ENCODE measurements at places on chromosomes 4 and X.

- DNase-seq, result no peak
These were observed 393.0 kb downstream of the PPP1R2C start for GRCh38 chrX:42384956-42385355.

- DNase-seq, result no peak
These were observed 39.2 kb upstream of the UGT2B7 start for GRCh38 chr4:69056921-69057550.

DNA sequence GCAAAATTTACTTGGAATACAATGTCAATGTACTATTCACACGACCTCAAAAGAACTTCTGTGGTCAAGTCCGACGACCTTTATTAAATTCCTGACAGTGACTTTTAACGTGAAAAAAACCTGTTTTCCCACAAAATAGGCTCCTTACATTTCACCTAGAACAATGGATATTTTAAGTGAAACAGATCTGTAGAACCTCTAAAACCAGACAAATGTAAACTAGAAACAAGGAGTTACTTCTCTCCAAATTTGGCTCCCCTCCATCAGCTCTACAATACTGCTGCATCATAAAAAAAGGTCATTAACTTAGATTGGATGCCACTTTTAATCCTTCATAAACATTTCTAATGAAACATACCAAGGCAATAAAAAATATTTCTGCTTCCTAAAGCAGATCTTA lies 1.2 kb downstream of the NEK1 start:
- no peak for DNase-seq

DNA sequence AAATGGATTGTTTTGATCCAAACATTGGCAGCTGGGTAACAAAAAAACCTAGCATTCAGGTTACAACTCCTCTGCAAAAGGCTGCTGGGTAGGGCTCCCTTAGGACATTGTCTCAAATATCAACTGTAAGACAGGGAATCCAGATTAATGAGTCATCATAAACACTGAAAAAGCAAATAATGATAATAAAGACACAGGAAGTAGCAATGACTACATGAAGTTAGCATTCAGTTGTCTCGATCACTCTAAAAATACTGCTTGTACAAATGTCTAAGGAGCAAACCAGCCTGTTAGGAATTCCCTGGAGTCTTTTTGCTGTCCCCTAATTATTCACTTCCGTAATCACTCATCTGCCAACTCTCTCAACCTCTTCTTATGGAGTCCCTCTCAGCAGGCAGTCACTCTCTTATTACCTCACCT lies 259.2 kb downstream of the GPC3 start:
- no peak for DNase-seq

GRCh38 chr4:58962424-58962823 lies 1852.2 kb upstream of the IGFBP7 start:
- no peak for DNase-seq

DNA sequence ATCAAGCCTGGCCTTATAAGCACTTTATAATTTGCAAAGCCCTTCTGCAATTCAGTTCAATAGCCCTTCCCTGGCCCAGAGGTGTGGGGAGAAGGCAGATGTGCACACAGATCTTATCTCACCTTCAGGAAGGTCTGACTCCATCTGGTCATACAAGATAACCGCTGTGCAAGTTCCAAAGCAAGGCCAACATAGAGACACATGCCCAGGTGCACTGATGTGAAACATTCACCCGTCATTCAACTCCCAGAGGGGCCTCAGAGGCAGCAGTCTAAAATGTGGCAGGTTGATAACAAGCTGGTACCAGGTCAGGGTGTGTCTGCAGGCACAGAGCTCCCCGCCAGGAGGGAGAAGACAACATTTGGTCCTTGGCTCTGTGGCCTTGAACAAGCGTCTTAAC lies 10.9 kb upstream of the WFS1 start:
- no peak for DNase-seq

DNA sequence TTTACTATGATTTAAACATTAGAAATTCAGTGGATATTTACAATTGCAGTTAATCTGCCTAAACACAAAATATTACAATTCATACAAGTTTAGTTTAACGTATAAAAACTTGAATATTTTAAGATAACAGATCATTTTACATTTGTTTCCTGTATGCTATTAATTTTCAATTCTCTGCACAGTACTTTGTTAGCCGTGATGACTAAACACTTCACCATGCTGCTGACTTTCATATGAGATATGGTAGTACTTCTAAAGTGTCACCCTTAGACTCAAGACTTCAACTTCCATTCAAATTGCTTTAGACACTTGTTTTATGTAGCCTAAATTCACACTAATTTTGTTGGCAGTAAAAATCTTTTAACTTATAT lies 1646.4 kb upstream of the ADGRL3 start:
- no peak for DNase-seq

DNA sequence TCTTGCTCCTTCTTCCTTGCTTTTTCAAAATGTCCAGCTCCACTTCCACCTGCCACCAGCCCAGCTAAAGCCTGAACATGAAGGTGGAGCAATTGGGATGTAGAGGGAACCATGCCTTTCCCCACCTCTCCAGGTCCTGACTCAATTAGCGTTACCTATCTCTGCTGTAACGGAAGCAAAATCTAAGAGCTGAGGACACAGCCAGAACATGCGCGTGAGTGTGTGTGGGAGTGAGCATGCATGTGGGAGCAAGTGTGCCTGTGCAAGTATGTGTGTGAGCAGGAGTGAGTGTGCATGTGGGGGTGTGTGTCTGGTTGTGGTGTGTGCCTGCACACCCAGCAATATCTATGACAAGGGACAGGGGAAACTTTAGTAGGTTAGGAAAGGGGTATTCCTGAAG lies 364.5 kb downstream of the MID1IP1 start:
- no peak for DNase-seq

DNA sequence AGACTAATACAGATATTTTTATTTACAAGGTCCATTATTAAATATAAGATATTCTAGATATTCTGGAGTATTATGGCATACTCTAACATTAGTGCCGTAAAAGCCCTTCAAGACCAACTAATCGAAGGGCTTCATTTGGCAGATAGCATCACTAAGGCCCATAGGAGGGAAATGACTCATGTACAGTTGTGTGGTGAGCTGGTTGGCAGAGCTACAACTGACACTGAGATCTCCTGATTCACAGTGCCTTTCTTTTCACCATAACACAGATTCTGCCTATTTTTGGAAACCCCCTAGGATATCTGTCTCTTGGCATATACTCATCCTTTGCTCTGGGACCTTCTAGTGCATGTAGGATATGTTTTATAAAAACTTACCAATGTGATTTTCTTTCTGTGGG lies 201.7 kb upstream of the AFF2 start:
- no peak for DNase-seq

DNA sequence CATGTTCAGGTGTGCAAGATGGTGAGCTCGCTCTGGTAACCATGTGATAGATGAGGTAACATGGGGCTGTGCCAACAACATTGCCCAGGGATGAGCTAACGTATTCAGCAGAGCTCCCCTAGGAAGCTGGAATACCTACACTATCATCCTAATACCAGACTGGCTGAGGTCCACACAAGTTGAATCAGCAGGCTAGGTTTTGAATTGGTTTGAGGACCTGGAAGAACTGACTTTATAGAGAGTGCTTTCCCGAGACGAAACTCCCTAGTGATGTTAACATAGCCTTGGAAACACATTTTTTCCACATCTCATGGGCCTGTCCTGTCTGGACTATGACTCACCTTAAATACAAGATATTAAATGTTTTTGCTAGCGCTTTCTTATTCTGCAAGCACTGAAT lies 56.7 kb downstream of the IGFBP7 start:
- no peak for DNase-seq

- DNase-seq, result no peak
These were observed 5.2 kb downstream of the DDX3X start for GRCh38 chrX:41339148-41339547.

DNA sequence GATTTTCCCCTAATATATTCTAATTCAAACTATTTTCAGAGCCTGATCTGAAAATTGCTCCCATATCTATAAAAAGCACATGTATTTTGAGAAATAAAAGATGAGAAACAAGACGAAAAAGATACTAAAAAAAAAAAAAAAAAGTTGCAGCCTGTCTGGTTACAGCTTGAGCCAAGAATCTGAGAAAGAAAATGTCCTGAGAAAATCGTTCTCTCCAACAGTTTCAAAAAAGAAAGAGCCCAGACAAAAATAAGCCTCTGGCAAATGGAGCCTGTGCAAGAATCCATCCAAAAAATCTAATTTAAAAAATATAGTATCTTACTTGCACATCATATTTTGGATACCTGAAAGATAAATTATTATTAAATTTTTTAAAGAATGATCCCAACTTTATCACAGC lies 163.0 kb upstream of the TBL1X start:
- DNase-seq, result no peak

- DNase-seq, result no peak
These were observed 12.4 kb downstream of the SMIM14 start for GRCh38 chr4:39626261-39626660.

- DNase-seq, result no peak
These were observed 263.6 kb downstream of the PTTG2 start for GRCh38 chr4:38223782-38224236.

DNA sequence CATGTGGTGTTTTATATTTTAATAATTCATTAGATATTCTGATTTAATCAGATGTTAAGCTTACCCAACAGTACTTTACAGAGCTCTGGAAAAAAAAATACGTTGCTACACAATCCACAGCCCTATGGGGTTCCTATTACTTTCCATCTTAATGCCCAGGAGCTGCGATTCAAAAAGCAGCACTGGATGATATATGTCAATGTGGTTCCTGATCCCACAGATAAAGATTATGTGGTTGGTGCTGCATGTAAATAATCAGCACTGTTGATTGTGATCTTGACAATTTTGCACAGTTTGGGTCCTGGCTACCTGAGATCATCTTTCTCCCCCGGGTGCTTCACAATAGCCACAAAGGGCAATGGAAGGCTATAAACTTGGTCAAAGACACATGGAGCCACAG lies 72.7 kb upstream of the DCLK2 start:
- DNase-seq, result no peak

DNA sequence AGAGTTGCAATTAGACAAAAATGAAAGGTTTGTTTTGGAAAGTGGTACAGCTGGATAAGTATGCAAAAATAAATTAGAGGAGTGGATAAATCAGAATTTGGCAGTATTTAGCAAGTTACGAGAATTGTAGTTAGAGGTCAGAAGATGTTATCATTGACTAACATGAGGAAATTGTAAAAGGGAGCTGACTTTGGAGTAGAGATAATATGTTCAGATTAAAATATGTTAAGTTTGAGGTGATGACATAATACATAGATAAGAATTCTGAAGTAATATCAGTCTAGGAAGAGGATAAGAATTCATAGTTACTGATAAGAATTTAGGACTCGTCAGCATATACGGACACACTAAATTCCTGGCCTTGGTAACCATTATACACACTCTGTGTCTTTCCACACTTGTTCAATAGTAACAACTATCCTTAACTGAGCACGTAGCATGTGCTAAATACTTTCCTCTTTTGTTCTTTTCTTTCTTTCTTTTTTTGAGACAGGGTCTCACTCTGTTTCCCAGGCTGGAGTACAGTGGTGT lies 4.1 kb upstream of the EPGN start:
- no peak for DNase-seq

GRCh38 chrX:47283015-47283771 lies 50.4 kb downstream of the USP11 start:
- no peak for DNase-seq

DNA sequence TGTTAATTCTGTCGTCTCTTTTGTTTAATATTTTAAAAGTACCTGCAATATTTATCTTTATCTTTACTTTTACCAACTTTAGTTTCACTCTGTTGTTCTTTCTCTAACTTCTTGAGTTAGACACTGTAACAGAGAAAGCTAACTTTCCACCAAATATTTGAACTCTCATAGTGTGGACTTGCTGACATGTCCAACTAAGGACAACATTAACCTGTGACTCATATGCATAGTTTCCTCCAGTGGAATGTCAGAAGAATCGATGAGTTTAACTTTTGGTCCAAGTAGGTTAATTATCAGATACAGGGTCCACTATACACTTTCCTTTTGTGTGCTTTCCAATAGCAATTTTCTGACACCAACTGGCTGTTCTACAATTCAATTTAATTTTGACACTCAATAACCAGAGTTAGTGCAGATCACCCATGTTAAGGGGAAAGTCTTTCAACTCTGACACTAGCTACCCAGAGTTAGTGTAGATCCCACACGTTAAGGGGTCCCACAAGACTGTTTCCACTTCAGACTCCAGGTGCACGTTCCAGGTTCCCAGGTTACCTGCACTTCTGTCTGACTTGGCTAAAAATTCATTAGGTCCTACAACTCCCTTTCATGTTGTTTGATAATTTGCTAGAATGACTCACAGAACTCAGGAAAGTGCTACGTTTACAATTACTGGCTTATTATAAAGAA lies 559.0 kb upstream of the AMOT start:
- no peak for DNase-seq

- DNase-seq, result no peak
These were observed 53.1 kb downstream of the ELF4 start for GRCh38 chrX:130057209-130057608.

DNA sequence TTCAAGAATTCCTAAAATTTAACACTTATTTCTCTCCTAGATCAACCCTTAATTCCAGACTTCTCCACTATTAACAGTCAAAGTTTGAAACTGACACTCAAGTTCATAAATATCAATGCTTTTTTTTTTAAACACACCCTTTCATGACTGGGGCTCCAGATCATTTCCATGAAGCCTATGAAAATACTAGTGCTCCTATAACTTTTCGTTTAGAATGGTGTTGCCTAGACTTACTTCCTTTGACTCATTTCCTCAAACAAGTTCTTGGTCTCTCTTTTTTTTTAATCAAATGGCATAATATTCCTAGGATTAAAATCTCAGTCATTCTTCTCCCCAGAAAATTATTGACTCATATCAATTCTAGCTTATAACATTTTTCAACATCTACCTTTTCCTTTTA lies 13.1 kb downstream of the ZMAT1 start:
- no peak for DNase-seq

GRCh38 chr4:124977045-124977444 lies 264.5 kb upstream of the ANKRD50 start:
- no peak for DNase-seq

GRCh38 chr4:3898098-3898497 lies 131.9 kb downstream of the ADRA2C start:
- no peak for DNase-seq

- no peak for DNase-seq
These were observed 30.4 kb downstream of the PGRMC1 start for GRCh38 chrX:119266364-119266995.

DNA sequence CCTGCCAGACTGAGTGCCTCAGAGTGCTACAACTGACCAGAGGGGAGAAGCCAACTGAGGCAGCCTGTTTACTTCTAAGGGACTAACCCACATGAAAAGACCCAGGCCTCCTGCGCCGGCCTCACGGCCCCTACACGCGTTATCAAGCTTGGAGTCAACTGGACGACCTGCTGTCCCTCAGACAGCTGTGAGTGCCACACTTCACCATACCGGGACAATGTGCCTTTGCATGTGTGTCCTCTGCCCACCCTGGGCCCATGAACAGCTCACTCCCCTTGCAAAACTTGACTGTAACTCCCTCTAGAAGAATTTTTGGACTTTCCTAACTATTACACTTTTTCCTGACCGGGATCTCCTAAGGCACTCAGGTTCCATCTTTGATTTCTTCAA lies 1.8 kb downstream of the NOP14 start:
- no peak for DNase-seq

GRCh38 chrX:74514384-74514783 lies 93.1 kb downstream of the SLC16A2 start:
- no peak for DNase-seq

- DNase-seq, result no peak
These were observed 23.6 kb upstream of the HGFAC start for GRCh38 chr4:3418029-3418762.

All from stimulated activated CD8-positive, alpha-beta memory T cell treated with anti-CD3 and anti-CD28 coated beads, Interleukin-7, amount 100 ng/mL, for 48 hours (primary cell).